ENCODE measurements at places on chromosomes 4 and X. TPM values are rescaled to one million over a fixed set of nuclear protein-coding genes. Genes with fewer than 3 reads are reported as not detected.

XPNPEP2 gene
- total RNA-seq = not detected

POLA1 gene
- 14.4 TPM for total RNA-seq

TEX13C gene
- not detected for total RNA-seq

CORIN gene
- 0.16 TPM for total RNA-seq

S100P gene
- total RNA-seq = 0.06 TPM
